ENCODE measurements at places on chromosomes 3 and 15.

- no peak for DNase-seq
Measured at GRCh38 chr3:143720381-143720780, 127.9 kb downstream of the SLC9A9 start.

DNA sequence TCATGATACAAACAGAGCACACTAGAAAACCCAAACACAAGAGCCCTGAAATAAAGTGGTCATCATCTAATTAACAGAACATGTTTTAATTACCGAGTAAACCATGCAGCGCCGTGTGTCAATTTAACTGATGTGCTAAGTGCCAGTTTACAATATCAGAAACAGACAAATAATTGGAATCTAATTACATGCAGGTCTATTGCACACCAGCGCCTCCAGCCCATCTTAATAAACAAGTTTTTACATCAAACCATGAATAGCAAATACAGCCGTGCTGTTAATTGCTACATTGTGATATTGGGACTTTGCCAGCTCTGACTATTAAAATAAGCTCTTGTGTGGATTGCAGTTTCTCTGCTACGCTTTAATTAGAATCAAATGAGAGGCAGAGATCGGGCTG lies 510.2 kb upstream of the MDFIC2 start:
- DNase-seq: no peak

- DNase-seq: peak; percentile 43
Measured at GRCh38 chr15:40937762-40938535, 8.8 kb downstream of the DLL4 start.

- no peak for DNase-seq
Measured at GRCh38 chr3:47741925-47742324, 39.8 kb downstream of the SMARCC1 start.
